ENCODE measurements at places on chromosomes 12 and 14.

DNA sequence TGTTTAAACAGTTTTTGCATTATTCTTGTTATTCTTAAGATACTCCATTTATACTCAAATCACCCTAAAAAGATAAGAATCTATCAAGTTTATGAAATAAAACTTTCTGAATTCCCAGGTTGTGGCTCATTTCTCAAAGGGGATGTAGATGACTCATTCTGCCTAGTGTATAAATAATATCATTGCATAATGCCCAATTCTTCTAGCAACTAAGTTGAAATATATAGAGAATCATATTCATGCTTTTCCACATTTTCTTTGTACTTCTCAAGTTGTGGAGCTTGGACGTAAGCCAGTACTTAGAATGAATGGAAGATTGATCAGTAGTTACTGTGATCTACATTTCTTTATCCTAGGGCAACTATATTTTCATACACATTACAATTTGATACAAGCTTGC is 201.1 kb downstream of the PPFIA2 start:
- peak; percentile 1 for DNase-seq

DNA sequence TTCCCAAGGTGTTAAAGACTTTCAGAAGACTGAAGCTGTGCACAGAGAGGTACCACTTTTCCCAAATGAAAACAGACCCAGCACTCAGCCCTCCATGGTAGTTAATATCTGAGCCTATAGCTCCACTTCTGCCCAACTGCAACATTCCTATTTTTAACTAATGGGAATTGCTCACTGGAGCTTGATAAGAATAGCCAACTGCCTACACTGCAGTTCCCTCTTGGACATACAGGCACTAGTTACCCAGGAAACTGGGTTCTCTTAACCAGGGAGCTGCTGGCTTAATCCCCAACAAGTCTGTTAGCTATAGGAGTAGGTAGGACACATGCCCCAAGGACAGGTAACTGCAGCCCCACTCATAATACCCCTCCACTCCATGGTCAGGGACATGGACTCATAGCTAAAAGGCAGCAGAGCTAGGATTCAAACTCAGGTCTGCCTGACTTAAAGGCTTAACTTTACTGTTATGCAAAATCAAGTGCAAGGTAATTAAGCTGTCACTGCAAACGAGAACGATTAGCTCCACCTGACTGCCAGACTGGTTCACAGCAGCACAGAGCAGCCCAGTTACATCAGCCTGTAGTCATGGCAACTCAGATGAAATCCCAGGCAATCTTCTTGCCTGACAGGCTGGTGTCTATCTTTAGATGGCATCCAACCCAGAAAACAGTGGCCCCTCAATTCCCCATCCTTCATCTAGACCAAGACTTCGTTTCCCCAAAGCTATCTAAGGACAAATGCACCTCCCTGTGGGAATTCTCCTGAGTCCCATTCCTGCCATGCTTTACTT is 77.1 kb upstream of the ACTN1 start:
- DNase-seq: no peak

DNA sequence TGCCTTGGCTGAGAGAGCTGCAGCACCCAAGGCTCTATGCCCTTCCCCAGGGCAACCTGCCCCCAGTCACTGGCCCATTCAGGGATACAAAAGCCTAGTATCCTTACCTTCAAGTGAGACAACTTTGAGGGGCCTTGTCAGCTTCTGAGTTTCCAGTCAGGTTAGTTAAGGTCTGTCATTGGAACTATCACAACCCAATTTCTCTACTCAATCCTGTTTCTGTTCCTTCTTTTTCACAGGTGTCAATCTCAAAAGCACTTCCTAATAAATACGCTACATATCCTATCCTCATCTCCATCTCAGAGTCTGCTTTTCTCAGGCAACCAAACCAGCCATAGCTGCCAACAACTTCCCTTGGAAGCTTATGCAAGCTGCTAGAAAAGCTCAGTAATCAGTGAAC is 4.9 kb upstream of the PTGDR start:
- DNase-seq: no peak

- DNase-seq: no peak
Observed at GRCh38 chr14:77667331-77667730, 40.5 kb downstream of the ALKBH1 start.

DNA sequence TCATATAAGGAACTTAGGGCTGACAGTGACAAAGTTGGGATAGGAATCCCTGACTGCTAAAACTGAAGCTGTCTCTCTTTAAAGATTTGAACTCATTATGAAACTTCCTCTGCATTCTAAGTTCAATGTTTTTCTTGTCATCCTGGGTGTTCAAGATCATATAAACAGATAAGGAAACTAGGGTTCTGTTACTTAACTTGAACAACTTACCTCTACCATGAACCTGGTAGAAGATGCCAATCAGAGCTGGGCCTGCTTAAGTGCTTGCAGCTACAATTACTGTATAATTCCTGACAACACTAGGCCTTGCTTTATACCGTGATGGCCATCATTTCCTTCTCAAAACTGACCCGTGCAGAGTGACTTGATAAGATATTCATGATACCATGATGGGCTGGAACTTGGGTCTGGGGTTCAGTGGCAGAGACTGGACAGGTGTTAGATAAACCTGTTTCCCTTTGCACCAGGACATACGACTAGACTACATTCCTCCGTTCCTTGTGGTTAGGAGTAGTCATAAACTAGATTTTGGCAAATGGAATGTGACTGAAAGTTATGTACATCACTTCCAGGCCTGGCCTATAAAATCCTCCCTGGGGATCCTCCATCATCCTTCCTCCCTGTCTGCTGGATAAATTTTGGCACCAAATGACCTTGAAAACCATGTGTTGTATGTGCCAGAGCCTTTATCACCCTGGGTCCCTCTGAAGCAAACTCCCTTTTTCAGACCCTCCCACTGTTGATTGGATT is 172.2 kb upstream of the PRICKLE1 start:
- no peak for DNase-seq

DNA sequence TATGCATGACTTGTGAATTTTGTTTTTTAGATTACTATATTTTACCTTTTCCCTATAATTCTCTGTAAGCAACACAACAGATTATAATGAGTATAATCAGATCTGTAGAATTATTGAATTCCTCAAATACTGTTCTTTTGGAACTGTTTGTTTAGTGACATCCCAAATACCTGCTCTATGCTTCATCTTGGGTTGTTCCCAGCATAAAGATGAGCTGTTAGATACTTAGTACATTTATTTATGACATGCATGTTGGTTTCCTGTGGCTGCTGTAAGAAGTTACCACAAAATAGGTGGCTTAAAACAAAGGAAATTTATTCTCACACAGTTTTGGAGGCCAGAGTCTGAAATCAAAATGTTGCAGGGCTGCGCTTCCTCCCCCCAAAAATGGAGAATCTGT is 78.4 kb downstream of the PTPRR start:
- no peak for DNase-seq

DNA sequence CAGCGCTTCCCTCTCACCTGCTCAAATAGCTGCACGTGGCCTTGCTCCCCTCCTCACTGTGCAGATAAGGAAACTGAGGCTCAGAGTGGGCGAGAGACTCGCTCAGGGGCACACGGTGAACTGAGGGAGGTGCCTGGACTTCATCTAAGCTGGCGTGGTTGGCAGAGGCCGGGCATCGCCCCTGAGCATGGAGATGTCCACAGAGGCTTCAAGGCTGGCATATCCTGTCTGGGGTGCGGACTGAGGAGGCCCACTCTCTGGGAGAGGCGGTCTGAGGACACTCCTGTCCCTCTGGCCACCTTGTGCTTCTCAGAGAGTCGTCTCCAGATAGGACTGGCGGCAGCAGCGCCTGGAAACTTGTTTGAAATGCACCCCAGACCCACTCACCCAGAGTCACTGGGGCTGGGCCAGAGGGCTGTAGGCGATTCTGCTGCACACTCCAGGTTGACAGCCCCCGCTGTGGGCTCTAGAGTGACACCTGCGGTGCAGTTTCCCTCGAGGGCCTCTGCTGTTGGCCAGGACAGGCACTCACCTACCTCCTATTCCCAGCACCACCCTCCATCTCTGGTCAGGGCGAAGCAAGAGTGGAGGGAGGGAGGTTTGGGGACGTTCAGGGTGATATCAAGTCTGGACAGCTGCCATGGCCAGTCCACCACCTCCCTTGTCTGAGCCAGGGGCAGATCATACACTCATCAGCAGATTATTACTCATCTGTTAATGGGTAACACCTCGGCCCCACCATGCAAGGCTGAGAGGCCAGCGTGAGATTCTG is 11.2 kb upstream of the LBHD2 start:
- no peak for DNase-seq

DNA sequence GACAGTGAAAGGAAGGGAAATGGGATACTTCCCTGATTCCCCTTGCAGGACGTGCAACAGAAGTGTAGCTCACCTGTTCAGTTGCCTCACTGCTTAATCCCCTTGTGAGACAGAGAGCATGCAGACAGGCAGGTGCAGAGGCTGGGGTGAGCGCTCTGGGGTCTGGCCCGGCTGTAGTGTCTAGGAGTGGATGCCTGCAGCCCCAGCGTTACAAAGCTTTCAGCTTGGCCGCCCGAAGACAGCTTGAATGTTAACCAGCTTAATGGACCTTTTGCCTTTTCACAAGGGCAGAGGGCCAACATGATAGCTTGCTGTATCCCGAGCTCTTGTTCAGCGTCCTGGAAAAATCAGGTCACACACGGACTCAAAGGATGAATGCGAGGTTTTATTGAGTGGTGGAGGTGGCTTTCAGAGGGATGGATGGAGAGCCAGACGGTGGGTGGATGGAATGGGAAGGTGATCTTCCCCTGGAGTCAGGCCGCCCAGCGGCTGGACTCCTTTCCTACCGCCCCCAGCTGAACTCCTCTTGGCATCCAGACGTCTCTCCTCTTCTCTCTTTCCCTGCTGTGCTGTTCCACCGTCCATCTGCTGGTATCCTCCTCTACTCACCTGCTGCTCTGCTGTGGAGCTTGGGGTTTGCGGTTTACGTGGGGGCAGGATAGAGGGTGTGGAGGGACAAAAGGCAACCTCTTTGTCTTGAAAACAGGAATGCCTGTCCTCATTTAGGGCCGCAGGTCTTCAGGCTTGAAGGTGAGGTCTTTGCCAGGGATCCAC is 86.2 kb upstream of the RESF1 start:
- no peak for DNase-seq

GRCh38 chr14:51482102-51482501 is 169.6 kb upstream of the FRMD6 start:
- no peak for DNase-seq

DNA sequence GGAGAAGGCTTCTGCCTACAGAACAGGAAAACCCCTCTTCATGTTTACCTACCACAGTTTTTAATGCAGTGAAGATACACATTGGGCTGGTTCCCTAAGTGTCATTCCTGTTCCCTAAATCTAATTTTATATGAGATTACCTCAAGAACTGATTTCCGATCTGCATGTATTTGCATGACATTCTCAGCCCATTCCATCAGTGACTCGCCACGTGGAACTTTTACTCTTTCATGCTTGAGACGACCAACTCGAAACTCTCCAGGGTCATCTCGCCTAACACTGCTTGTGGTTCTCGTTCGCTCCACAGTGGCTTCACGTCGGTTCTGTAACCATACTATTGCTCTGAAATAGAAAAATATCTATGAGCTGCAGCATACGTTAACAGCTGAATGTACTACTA is 83.1 kb upstream of the STRN3 start:
- DNase-seq: no peak

- peak; percentile 47 for DNase-seq
Observed at GRCh38 chr12:92987846-92988621, 58.9 kb upstream of the EEA1 start.

GRCh38 chr14:87883750-87884149 is 109.2 kb downstream of the GALC start:
- DNase-seq: no peak

- DNase-seq: peak; percentile 69
Observed at GRCh38 chr12:47307680-47308399, 228.1 kb upstream of the AMIGO2 start.

- no peak for DNase-seq
Observed at GRCh38 chr14:100988011-100988410, 84.5 kb upstream of the RTL1 start.

DNA sequence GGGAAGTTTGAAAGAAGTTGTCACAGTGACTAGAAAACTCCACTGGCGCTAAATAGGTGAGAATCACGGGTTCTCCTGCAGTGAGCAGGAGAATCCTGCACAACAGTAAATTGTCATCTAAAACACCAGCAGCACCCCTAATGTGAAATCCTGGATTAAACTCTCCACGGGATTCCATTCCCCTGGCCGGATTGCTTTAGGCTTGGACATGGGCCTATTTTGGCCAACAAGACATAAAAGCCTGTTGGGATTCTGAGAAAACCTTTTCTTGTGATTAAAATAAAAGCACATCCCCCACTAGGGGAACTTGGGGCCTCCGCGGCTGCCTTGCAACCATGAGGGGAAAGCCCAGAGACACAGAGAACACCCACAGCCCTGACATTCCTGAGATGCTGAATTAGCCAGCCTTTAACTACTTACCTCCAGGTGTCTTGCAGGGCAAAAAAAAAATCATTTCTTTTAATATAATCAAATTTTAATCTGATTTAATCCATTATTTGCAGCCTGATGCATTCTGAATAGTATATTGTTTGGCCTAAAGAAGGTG is 21.0 kb upstream of the TSPAN11 start:
- no peak for DNase-seq

- no peak for DNase-seq
Observed at GRCh38 chr12:58870595-58870994, 49.7 kb downstream of the LRIG3 start.

- DNase-seq: peak; percentile 20
Observed at GRCh38 chr12:96400631-96401075, 414 bp upstream of the CDK17 start.

DNA sequence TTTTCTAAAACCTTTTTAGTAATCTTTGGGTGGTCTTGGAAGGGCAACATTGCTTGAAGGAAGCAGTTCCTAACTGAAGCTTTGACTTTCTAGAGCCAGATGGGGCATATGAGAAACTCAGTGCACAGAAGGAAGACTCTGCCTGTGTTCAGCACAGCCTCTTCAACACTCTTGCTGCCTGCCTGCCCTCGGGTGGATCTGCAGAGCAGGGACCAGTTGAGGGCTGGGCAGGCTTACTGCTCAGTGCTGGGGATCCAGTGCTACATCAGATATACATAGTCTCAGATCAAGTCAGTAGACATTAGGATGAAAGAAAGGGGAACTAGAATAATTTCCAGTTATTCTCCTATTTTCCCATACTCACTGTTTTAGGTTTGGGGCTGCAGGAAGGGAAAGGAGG is 29.5 kb upstream of the TMX1 start:
- DNase-seq: no peak

DNA sequence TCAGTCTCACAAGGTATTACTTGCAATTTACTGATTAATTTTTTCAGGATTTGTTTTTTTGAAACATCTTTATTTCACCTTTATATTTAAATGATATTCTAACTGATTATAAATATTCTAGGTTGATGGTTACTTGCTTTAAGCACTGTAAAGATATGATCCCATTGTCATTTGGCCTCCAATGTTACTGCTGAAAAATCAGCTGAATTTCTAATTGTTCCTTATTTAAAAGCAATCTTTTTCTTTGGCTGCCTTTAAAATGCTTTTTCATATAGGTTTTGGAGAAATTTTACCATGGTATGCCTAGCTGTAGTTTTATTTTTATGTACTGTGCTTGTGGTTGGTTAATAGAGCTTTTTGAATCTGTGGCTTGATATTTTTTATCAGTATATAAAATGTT is 275.6 kb upstream of the PPFIA2 start:
- no peak for DNase-seq

- no peak for DNase-seq
Observed at GRCh38 chr12:89247967-89248366, 104.3 kb downstream of the DUSP6 start.

Data from AML-193 (cell line).